Fibroblast of upper back skin (primary cell): ENCODE measurements at places on chromosomes 2 and 18.

GRCh38 chr2:41965909-41966295 lies 81.9 kb upstream of the PKDCC start:
- peak; percentile 43 for DNase-seq

GRCh38 chr18:48529796-48530195 lies 9.0 kb upstream of the CTIF start:
- peak; percentile 93 for DNase-seq

- DNase-seq = no peak
Measured at GRCh38 chr18:59582395-59582794, 114.8 kb downstream of the CCBE1 start.

DNA sequence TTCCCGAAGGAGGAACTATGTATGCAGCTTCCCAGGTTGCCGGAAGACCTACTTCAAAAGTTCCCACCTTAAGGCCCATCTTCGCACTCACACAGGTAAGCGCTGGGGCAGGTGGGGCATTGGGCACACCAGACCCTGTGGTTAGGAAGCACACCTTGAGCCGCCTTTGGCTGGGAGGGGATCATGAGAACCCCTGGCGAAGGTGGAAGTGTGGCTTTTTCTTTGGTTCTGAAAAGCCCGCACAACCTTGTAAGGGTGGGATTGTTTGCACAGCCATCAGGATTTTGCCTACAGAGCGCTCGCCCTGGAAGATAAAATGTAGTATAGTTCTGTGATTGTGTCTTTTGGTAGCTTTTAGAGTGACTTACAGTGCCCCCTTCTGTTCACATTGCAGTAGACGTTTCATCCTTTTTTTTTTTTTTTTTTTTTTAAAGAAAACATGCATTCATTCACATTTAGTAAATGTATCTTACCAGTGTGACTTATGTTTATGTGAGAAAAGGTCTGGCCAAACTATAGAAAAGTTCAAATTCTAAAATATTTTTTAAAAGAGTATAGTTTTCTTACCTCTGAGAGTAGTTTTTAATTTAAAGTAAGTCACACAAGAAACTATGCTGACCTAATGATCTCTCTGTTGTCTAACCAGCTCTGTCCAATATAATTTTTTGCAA lies 5.3 kb downstream of the KLF11 start:
- peak; percentile 65 for DNase-seq

GRCh38 chr2:210190345-210190744 lies 19.1 kb upstream of the KANSL1L start:
- no peak for DNase-seq

- no peak for DNase-seq
Measured at GRCh38 chr2:88123975-88124917, 3.6 kb downstream of the FABP1 start.

DNA sequence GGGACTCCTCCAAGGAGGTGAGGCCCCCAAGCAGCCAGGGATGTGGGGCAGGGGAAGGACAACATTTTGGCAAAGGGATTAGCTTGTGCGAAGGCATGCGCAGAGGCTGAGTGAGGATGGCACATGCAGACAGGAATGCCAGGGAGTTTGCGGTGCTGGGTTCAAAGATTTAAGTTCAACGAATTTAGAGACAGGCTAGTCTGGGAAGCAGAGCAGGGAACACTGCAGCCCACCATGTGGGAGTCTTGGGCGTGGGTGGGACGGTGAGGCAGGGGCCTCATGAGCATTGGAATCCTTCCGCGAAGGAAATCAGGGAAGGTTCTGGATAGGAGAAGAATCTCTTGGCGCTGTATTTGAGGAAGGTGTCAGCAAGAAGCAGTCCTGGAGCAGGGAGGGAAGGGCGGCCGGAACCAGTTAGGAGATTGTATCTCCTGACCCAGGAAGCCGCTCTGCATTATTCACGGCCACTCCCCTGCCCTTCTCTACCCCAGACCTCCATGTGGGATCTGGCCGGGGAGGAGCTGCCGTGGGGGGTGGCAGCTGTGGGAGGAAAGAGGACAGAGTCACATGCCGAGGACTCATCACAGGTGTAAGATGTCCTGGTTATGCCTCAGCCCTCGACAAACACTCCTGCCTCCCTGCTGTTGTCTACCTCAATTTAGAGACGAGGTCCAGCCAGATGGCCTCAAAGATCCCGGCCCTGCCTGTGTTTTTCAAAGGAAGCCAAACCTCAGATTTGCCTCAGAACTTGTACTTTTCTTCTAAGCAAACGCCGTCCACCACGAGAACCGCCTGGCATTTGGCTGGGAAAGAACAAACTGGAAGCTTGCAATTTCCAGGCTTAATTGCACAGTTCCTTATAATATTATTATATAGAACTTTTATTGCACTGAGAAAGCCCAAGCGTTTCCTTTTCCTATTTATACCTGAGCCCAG lies 123.7 kb upstream of the SMAD2 start:
- DNase-seq = no peak

- DNase-seq = no peak
Measured at GRCh38 chr2:25335204-25335603, 6.5 kb downstream of the DNMT3A start.

GRCh38 chr2:69693059-69693774 lies 48.7 kb upstream of the ANXA4 start:
- no peak for DNase-seq
